ENCODE measurements at places on chromosomes 11 and 22.
A peak's percentile ranks its signal among the peaks of the same experiment; 100 is the strongest.

DNA sequence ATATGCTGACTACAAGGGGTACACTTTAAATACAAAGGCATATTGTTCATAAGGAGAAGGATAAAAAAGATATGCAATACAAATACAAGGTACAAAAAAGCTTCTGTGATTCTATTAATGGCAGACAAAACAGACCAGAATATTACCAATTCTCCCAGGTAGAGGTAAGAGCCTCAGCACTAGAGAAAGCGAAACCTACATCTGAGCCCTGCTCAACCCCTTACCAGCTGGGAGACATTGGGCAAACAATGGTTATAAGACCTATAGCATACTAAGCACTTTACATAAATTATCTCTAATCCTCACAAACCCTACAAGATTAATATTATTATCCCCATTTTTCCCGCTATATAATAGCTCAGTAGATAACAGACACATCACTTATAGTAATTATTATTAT is 41.2 kb upstream of the LRRC55 start:
- DNase-seq: no peak

DNA sequence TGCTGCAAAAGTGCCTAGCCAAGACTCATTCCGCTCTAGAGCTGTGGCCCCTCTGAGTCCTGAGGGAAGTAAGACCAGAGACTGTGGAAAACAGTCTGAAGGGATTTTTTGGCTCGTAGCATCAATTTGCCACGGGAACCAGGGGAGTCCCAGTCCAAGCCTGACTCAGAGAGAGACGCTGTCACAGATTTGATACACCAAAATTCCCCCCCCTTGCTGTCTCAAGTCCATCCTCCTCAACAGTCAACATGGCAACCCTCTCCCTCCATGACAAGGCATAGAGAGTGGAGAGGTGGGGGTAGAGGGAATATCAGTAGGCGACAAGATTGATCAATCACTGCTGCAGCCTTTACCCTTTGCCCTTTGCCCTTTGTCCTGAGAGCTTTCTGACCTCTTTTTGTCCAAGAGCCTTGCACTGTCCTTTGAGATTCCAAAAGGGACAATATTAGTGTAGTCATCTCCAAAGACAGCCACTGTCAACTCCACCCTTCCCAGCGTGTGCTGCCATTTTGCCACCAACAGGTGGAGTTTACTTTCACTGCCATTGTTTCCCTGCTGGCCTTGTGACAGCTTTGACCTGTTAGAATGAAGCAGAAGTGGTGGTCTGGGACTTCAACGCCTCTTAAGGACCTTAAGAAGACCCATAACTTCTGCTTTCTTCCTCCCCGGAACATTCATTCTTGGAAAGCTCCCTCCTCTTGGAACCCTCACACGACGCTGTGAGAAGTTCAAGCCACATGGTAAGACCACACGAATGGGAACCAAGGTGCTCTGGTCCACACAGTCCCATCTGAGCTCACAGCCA is 7.3 kb downstream of the SLC15A3 start:
- peak; percentile 82 for DNase-seq

DNA sequence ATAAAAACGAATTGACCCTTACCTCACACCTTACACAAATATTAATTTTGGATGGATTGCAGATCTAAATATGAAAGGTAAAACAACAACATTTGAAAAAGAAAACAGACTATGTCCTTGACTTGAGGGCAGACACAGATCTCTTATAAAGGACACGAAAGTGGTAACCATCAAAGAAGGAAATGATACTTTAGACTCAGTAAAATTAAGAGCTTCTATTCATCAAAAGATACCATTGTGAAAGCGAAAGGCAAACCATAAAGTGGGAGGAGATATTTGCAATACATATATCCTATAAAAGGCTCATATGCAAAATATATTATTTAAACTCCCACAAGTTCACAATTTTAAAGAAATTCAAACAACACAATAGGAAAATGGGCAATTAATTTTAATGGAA is 5.0 kb downstream of the HEPACAM start:
- no peak for DNase-seq

GRCh38 chr22:44443641-44444235 is 54.3 kb downstream of the RTL6 start:
- no peak for DNase-seq

GRCh38 chr11:71305041-71305440 is 52.7 kb upstream of the SHANK2 start:
- no peak for DNase-seq

GRCh38 chr11:61477727-61478148 is 30.8 kb upstream of the LRRC10B start:
- DNase-seq: peak; percentile 57

DNA sequence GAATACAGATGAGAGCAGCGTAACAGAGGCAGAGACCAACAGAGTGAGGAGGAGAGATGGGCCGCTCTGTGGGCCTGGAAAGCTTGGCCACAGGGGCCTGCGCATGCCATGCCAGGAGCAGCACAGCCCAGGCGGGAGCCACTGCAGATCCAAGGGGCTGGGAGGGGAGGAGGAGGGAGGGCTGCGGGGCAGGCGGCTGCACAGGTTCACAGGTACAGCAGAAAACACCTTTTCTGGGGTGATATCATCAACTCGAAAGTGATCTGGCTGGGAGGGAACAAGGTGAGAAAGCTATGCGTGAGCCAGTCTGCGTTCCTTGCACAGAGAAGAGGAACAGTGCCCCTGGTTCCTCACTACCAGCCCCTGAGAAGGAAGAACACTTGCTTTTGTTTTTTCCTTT is 14.8 kb downstream of the VPS37C start:
- no peak for DNase-seq

DNA sequence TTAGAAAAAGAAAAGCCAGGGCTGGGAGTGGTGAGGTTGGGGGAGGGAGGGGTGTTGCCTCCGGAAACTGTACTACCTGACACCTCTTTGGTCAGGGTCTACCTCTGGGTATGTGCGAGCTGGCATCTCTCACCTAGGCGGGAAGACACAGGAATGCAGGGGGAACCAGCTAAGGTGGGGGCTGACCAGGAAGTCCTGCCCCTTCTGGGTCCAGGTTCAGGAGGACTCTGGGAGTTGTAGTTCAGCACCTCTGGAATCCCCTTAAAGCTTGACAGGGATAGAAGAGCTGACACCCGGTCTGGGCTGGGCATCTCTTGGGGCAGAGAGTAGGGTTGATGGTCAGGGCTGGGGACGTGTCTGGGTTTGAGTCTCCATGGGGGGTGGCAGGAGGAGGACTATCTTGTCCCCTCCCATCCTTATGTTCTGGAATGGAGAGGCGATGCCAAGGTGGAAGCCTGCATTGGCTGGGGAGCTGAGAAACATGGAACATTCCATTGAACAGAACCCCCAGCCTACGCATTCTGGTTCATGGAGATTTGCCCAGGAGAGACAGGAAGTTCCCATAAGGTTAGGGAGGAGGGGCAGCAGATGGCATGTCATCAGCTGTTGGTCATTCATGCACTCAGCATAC is 2.1 kb upstream of the KIAA1671 start:
- DNase-seq: no peak

DNA sequence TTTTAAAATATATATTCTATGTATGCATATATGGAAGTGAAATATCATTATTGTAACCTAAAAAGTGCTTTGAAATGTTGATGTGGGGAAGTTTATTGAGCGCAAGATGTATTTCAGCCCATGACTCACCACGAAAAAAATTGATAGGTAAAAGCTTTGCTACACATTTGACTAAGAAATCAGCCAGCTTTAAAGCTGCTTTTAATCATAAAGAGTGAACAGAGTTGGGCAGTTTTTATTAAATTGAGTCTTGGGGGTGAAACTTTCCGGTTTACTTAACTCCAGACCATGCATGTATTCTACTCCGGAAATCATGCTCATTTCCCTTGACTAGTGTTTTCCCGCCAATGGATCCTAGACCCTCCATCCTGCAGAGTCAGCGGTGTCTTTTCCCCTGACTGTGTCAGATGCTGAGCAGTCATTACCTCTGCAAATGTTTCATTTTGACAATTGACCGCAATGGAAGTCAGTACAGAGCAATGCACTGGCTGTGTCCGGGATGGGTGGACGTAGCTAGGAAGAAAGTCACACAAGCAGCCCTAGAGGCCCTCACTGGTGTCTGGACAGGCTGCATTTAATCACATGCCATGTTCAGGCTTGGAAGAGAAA is 47.2 kb upstream of the MPEG1 start:
- no peak for DNase-seq

DNA sequence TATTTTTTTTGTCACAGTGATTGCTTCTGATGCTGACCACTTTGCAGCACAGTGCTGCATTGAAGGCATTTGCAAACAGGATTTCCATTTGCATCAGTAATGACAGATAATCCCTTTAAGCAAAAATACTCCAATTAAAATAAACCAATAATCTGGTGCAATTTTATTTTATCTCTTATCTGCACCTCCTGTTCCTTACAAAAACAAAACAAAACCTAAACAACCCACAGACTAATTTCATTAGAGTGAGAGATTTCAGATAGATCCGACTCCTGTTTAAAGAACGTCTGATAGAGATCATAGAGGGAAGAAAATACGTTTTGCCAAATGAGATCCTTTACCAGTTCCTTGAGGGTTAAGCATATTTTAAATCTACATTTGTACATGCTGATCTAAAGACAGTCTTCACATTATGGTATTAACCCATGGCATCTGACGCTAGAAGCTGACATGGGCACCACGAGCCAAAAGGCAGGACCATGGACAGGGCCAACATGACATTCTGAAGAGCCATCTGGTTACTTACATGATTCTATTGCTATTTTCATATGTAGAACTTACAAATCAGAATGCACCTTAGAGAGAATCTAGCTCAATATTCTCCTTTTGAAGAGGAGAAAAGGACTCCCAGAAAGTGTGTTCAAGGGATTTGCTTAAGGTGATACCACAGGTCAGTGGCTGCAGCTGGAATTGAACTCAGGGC is 286.2 kb upstream of the NARS2 start:
- peak; percentile 1 for DNase-seq

GRCh38 chr11:110807801-110808200 is 95.6 kb upstream of the ARHGAP20 start:
- DNase-seq: no peak

DNA sequence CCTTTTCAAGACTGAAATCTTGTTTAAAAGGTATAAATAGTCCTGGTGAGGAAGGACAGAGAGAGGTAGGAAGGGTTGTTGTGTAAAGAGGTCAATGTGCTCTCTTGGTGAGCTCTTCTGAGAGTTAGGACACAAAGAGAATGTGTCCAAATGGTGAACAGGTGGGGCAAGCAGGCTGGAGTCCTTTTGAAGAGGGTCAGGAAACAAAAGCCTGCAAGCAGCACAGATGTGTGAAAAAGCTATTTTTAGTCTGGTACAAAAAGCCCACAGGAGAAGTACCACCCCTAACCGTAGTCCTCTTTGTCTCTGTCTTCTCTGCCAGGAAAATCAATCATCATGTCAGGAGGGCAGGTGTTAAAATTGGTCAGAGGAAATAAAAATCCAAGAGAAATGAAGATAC is 54.4 kb upstream of the SYN3 start:
- no peak for DNase-seq

DNA sequence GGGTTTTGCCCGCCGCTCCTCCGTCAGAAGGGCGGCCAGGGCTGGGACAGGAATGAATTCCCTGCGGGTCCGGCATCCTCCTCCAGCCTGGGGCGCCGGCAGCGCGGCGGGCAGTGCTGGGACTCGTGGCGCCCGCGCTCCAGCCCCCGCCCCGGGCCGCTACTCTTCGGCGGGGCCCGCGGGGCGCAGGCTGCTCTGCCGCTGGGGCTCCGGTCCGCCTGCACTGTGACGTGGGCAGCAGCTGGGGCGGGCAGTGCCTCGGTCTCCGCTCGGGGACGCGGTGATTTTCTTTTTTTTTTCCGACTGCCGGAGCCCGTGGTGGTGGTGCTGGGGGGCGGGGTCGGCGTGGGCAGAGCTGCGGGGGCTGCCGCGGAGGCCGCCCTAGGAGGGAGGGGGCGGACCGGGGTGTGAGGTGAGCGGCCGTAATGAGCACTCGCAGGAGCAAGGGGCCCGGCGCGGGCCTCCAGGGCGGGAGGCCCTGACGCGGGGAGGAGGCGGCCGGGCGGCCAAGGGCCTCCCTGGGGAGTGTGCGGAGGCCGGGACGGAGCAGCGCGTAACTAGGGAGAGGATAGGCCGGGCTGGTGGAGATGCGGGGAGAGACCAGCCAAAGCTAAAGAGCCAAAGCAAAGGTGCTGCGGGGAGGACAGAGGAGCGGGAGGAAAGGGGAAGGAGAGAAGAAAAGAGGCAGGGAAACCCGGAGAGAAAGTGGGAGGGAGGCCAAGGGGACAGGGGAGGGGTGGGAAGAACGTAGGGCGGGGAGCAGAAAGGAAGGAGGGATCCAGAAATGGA is 73.3 kb upstream of the ZBED5 start:
- peak; percentile 71 for DNase-seq

DNA sequence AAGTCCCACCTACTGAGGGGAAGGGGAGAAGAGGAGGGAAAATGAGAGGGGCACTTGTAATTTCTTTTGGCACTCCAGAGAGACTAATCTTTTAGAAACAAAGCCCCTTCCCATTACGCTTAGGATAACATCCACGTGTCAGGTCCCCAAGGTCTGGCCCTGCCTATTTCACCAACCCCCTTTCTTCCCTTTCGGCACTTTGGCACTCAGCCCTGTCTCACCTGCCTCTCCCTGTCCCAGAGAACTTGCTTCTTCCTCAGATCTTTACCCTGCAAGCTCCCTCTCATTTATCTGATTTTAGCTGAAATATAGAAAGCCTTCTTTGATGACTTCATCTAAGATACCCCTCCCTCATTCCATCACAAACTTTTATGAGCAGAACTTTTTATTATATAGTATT is 55.5 kb downstream of the RASSF10 start:
- no peak for DNase-seq

DNA sequence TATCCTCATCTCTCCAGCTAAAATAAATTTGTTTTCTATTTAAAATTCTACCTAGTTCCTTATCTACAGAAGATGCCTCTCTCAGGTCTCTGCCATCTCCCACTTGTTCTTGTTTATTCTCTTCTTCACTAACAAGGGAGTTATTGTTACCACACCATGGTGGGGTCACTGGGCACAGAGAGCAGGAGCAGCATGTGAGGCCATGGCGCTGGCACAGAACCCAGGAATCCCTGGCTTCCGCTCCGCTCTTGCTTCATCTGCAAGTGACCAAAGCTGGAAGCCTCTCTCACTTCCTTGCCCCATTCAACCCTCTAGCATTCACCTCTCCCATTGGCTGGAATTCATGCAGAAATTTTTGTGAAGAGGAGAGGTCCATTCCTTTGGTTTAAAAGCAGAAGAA is 190.7 kb upstream of the NCAM1 start:
- DNase-seq: no peak

DNA sequence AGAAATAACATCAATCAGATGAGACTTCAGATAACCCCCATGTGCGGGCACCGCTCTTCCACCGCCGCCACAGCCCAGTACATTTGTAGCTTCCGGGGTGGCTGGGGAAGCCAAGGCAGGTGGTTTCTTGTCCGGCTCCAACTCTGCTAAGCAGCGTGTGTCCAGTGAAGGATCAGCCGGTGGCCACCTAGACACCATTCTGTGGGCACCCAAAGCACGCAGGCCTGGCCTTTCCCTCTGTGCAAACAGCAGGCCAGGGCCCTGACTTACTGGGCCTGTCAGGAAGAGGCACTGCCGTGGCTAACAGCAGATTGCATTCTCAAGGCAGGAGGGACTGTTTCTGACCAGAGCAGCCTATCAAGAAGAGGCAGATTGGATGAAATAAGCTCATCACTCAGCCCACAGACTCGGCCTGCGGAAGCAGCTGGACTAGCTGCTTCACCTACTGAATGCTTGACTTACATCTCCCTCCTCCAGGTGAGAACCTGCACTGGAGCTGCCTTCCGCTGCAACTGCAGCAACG is 74.8 kb downstream of the ETS1 start:
- no peak for DNase-seq

GRCh38 chr22:45772743-45773142 is 101.1 kb downstream of the ATXN10 start:
- no peak for DNase-seq
